ENCODE measurements at places on chromosomes 1 and 21.
A peak's percentile ranks its signal among the peaks of the same experiment; 100 is the strongest.

GRCh38 chr1:17775796-17776195, 20.7 kb downstream of the ACTL8 start:
- no peak for DNase-seq

DNA sequence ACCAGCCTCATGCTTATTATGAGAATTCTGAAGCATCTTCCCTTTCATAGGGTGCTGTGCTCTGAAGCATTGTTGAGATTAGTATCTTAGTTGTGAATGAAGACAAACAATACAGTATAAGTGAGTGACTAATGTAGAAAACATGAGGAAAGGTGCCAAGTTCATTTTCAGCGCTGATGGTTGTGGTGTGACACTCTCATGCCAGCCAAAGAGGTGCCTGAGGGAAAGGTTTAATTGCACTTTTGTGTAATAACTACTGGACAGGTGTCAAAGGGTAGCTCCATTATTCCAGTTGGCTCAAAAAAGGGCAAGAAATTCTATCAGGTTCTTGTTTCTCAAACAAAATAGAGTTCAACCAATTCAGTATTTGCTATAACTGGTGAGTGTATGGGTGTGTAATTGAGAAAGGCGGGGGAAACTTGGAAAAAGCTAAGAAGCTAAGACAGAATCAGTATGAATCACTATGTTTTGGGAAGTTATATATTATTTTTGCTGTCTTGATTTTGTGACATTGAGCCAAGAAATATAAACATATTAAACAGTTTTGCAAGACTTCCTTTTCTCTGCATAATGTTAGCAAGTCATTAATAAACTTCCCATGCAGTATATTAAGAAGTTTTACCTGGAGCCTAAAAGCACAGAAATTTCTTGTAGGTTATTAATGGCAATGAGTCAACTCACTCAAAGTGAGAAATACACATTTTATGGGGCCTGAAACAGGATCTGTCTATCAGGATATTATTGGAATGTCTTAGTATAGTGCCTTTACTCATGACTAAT, 31.8 kb downstream of the KCNK2 start:
- no peak for DNase-seq

GRCh38 chr1:3978990-3979325, 78.9 kb upstream of the C1orf174 start:
- DNase-seq, result no peak

DNA sequence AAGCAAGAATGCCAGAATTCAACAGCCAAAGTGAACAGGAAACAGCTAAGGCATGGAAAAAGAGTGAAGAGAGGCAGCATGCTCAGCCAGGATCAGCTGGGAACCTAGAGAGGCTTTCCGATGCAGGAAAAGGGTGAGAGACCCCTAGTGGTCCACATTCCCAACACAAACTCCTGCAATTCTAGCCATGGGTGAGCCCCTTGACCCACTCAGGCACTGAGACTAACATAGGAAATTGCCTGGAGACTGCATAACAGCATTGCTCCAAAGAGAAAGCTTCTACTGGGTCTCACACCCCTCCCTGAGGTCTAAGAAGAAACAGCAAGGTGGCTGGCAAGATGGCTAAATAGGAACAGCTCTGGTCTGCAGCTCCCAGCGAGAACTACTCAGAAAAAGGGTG, 123.2 kb downstream of the LHX8 start:
- DNase-seq, result no peak

DNA sequence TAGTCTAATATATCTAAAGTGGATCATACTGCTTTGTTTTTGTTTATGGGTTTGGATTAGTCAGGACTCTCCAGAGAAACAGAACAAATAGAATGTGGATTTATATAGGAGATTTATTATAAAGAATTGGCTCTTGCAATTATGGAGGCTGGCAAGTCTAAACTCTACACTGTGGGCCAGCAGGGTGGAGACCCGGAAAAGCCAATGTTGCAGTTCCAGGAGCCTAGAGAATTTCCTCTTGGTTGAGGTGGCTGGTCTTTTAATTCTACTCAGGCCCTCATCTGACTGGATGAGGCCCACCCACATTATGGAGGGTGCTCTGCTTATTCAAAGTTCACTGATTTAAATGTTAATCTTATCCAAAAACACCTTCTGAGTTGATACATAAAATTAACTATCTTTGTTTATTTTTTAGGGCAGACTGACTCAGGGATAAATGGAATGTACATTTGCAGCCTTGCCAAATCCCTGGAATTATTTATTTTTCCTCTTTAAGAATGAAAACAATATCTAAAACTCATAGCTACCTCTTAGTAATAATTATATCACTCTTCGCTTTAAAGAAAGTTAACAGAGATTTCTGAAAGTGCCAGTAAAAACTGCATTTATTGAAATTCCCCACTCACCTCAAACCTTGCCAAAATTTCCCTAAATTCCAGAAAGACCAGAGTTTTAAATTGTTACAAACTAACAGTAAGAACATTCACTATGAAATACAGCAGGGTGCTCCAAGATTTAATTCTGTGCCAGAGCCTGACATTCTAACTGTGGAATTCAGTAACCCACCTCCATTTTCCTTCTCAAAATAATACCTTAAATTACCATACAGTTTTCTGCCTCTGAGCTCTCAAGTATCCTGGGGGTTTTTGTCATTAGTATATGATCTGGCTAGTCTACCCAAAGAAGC, 36.6 kb upstream of the SSX2IP start:
- DNase-seq, result no peak

DNA sequence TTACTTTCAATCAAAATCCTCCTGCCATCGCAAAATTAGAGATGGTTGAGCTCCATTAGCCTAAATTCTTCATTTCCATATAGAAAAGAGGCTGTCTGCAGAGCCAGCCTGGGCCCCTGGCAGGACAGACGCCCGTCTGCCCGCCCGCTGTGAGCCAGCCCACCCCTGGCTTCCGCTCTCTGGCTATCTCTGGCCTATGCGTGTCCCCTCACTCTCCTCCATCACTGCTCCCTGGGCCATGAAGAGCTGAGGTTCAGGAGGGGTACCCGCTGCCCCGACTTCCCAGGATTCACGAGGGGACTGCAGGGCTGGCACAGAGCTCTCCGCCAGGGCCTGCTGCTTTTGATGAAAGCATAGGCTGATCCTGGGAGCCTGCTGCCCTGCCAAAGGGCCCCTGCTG, 117.6 kb downstream of the CASZ1 start:
- DNase-seq, result no peak

GRCh38 chr1:225468270-225469020, 40.6 kb upstream of the LBR start:
- DNase-seq, result peak; percentile 34

DNA sequence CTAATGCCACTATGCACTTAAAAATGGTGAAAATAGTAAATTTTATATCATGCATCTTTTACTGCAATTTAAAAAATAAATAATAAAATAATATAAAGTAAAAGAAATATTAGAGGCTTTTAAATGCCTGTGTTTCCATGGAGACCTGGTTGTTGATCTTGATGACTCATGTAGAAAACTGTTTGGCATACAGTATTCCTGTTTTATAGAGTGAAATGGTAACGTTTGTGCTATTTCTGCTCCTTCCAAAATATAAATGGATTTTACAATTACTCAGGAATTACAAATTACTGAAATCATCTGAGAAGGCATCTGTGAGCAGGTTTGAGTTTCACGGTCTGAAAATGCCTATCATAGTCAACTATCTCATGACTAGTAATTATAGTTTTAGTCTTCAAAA, 98.4 kb upstream of the USP25 start:
- DNase-seq, result no peak

- DNase-seq, result no peak
Measured at GRCh38 chr1:89310505-89310904, 37.8 kb upstream of the GBP5 start.

DNA sequence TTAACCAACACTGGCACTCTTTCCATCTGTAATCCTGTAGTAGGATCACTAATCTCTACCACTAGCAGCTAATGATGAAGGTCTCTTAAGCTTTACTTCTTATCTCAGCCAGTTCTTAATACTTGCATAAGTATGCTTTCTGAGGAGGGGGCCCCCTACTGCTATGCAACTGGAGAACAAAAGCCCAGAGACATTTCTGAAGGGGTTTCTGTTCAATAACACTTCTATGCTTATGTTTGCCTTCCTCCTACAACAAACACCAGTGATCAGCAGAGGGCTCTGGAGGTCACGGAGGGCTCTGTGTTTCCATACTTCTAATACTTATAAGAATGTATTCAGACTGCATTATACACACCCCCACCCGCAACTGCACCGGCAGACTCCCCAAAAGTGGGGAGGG, 215.8 kb downstream of the BARHL2 start:
- no peak for DNase-seq

- DNase-seq, result no peak
Measured at GRCh38 chr1:178531887-178532286, 19.0 kb downstream of the TEX35 start.

DNA sequence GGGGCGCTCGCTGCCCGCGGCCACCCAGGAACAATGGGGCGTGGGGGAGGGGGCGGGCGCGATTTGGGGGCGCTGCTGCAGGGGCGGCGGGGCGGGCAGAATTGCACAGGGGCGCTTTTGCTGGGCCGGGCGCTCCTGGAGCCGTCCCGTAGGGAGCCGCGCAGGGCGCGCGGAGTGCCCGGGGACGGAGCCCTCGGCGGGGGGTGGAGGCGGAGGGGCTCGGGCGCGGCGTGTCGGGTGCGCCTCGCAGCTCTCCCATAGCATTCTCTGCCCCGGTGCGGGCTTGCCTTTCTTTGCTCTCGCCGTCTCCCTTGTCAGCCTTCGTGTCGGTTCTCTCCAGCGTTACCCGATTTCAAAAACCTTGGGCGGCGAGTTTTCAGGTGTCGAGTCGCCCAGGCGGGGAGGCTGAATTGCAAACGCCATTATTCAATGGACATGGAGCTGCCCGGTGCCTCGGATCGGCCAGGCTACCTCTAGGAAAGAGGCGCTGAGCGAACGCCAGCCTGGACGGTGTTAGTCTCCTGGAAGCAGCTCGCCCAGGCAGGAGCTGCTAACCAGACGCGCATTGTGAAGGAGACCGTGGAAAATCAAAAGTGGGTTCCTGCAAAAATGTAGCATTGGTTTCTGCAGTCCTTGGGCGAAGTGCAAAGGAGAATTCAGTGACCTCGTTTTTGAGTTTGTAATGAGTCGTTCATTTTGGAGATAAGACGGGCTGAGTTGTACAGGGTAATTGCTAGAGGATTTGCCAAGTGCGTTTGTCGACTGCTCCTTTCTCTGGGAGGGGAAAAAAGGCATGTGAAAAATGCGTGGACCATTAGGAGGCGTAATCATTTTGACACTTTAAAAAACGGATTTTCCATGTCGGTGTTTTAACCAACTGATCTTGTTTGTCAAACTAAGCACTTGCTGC, 626 bp downstream of the CXADR start:
- peak; percentile 14 for DNase-seq

GRCh38 chr1:25817840-25818501, 1.8 kb upstream of the MTFR1L start:
- DNase-seq, result no peak

DNA sequence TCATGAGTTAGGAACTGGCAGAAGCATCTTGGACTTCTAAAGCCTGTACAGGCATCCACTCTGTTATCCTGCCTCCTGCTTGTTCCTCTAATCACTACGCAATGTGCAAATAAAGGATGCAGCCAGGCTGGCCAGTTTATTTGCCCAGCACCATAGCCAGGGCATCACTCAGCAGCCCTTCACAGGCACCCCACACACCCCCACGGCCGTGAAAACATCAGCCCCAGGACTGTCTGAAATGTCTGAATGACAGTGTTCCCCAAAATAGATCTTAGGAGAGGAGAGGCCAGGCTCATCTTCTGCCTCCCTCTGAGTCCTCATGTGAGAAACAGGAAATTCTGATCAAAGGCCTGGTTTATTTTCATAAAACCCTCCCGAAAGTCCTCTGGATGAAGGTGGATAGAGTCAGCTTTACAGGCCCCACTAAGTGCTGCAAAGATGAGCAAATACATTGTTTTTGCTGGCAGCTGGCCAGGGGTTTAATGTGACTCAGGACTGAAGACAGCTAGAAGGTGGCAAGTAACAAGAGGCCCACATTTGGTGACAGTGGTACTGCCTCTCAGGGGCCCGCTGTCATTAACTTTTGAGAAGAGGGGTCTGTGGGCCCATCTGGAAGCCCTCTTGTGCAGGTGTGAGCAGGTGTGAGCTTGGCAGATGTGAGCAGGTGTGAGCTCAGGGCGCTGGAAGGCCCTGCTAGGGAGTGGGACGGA, 32.9 kb downstream of the GRHL3 start:
- peak; percentile 69 for DNase-seq

DNA sequence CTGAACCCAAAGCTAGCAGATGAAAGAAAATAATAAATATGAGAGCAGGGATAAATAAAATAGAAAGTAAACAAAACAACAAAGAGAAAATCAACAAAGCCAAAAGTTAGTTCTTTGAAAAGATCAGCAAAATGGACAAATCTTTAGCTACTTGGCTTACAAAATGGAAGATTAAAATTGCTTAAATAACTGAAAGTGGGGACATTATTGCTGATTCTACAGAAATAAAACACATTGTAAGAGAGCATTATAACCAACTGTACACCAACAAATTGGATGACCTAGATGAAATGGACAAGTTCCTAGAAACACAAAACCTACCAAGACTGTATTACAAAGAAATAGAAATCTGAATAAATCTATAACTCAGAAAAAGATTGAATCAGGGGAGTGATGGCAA, 238.3 kb upstream of the C1orf87 start:
- DNase-seq, result no peak

DNA sequence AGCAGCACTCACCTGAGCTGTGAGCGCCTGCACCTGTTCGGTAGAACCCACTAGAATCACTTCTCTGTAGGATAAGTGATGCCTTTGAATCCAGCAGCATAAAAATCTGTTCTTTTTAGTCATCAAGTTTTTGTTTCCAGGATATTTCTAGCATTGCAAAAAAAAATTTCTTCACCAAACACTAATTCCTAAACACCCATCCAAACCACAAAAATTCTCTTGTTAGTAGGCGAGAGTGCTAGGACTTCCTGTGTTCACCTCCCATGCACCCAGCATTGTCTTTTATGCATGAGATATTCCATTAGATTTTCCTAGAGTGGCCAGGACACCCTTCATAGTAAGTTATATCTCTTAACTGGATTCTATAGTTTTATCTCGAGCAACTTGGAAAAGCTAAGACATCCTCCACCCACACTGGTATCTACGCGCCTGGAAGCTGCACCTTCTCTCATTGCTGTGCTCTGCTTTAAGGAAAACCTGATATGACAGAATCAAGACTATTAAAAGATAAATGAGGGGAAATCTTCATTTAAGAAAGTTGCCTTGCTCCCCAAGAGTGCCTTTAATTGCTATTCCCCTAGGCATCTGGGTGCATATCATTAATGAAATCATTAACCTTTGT, 12.3 kb downstream of the SERTAD4 start:
- DNase-seq, result no peak

- DNase-seq, result no peak
Measured at GRCh38 chr21:42214921-42215320, 4.0 kb upstream of the ABCG1 start.
